ENCODE measurements at places on chromosomes 13 and 19. TPM values are rescaled to one million over a fixed set of nuclear protein-coding genes. Genes with fewer than 3 reads are reported as not detected.

DNA sequence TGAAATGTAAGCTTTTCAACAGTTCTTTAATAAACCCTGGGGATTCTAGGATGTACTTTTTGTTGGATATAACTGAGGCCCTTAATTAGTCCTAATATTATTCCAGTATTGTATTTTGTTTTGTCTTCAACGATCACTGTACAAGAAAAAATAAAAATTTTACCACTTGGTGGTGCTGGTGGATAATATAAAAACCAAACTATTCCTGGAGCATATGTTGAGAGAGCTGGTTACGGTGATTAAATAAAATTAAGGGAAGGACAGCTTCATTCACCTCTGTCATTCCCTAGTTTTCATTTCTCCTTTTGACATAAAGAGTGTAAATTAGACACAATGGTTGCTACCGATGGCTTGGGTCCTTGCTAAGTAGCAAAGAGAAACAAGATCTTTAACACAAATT, 598.6 kb upstream of the PCDH20 start:
- no peaks in the 10 kb centered on the region for H3K27me3 ChIP-seq
- no peaks in the 10 kb centered on the region for H3K36me3 ChIP-seq
- H3K4me3 ChIP-seq, result no peak overlapping the region

DNA sequence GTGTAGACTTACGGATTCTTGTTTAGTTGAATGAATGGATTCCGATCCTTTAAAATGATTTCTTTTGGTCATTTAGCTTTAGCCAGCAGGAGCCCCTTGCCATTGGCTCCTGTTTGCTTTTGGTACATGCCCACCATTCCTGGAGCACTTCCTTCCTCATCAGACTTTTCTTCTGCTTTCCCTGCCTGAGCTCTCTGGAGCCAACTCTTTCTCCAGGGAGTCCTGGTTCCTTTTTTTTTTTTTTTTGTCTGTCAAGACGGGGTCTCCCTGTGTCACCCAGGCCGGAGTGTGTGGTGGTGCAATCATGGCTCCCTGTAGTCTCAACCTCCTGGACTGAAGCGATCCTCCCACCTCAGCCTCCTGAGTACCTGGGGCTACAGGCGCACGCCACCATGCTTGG, 37.8 kb downstream of the SMARCA4 start:
- no peaks in the 10 kb centered on the region for H3K4me1 ChIP-seq
- no peaks in the 10 kb centered on the region for H3K27me3 ChIP-seq
- H3K27ac ChIP-seq, result no peak overlapping the region
- H3K36me3 ChIP-seq, result no peaks in the 10 kb centered on the region
- H3K4me3 ChIP-seq, result no peak overlapping the region
- no peak for DNase-seq

- no peak overlapping the region for H3K4me3 ChIP-seq
- no peak for DNase-seq
Observed at GRCh38 chr13:33312150-33312860, 26.8 kb upstream of the STARD13 start.

GRCh38 chr19:45283443-45284033, 32.5 kb downstream of the MARK4 start:
- no peaks in the 10 kb centered on the region for H3K36me3 ChIP-seq
- H3K4me1 ChIP-seq, result no peaks in the 10 kb centered on the region
- no peak overlapping the region for H3K4me3 ChIP-seq
- no peaks in the 10 kb centered on the region for H3K27me3 ChIP-seq

DCLK1 gene
- polyA plus RNA-seq, result 3.3 TPM

- H3K27me3 ChIP-seq, result no peaks in the 10 kb centered on the region
- no peak for DNase-seq
- H3K4me1 ChIP-seq, result no peaks in the 10 kb centered on the region
- no peaks in the 10 kb centered on the region for H3K36me3 ChIP-seq
Observed at GRCh38 chr19:29484876-29485275, 40.9 kb upstream of the VSTM2B start.

NOVA2 gene
- 3.5 TPM for polyA plus RNA-seq
